ENCODE measurements at places on chromosomes 6 and 20. TPM values are rescaled to one million over a fixed set of nuclear protein-coding genes. Genes with fewer than 3 reads are reported as not detected.

The RRBP1 gene
- 118 TPM for total RNA-seq

The BIRC7 gene
- total RNA-seq: not detected

DNA sequence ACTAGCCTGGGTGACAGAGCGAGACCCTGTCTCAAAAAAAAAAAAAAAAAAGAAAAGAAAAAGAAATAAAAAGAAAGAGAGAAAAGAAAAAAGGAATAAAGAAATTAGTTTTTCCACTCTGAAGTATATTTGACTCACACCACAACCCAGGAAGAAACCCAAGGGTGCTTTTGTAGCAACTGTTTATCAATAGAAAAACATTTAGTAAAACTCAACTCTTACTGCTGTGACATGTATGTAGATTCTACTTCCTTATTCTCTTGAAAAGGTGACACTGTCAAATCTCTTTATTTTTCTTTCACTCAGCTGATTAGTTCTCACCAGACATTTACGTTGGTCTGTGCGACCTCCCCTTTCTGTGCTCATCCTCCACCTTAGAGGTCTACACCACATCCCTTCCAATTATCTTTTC is 99.9 kb upstream of the SHLD1 start:
- no peak for DNase-seq

DNA sequence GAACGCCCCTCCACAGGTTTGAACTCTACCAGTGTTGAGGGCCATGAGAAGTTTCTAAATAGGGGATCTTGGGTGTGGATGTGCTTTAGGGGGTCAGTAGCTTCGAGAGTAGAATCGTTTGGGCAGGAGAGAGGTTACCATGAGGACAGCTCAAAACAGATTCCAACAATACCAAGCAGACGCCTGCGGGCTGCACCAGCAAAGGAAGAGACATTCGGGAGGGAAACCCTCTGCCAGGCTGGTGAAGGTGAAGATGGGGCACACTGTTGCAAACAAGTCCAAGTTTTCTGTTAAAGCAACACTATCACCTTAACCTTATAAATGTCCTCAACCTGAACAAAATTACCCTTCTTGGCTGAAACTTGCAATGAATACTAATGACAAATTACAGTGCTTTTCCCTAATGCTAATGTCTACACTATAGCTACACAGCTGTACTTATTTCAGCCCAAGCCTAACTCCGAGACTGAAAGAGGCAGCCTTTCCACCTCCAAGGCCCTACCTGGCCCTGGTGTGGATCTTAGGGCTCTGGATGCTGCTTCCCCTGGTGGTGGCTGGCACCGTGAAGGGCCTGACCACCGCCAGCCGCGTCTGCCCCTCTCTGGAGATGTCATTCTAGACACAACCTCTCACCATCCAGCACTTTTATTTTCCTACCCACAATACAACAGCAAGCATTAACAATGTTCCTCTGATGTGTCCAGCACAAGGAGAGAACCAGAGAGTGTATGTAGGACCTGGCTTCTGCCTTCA is 80.1 kb downstream of the DLL1 start:
- DNase-seq: no peak

DNA sequence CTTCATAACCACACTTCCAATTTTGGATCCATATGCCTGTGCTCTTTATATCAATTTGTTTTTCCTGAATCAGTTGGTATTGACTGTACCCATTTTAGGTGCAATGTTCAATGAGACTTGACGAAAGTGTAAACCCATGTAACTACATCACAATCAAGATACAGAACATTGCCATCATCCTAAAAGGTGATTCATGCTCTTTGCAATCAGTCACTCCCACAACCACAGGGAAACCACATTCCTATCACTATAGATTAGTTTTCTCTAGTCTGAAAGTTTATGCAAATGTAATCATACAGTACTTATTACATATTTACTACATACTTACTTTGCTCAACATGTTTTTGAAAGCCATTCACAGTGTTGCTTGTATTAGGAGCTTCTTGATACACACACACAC is 167.4 kb downstream of the ADGRG6 start:
- DNase-seq: no peak

GRCh38 chr6:33668914-33669313 is 42.6 kb downstream of the UQCC2 start:
- DNase-seq: no peak

GRCh38 chr6:33740794-33741193 is 5.9 kb downstream of the IP6K3 start:
- no peak for DNase-seq

GRCh38 chr20:47795214-47795907 is 10.1 kb upstream of the SULF2 start:
- DNase-seq: no peak

DNA sequence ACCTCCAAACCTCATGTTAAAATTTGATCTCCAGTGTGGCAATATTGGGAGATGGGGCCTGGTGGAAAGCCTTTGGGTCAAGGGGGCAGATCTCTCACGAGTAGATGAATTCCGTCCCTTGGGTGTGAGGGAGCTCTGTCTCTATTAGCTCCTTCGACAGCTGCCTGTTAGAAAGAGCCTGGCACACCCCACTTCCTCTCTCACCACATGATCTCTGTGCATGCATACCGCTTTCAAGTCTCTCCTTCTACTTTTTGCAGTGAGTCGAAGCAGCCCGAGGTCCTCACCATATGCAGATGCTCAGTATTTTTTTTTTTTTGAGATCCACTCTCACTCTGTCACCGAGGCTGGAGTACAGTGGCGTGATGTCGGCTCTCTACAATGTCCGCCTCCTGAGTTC is 176.9 kb downstream of the SYNDIG1 start:
- no peak for DNase-seq

DNA sequence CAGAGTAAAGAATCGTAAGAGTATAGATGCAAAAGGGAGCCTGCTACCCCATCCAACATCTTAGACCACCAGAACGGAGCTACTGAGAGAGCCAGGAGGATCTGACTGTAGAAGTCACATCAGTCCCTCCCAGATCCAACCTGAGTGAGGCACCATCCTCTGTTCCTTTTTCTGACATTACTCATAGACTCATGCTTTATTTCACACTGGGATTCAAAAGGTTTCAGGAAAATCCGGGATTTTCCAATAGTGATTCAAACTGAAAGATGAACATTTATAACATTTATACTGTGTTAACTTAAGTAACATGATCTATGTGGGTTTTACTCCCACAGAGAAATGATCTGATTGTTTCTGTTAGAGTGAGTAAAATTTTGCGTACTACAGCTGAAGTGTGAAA is 868.6 kb upstream of the GJE1 start:
- no peak for DNase-seq

- no peak for DNase-seq
These were observed 38.2 kb downstream of the TMX4 start for GRCh38 chr20:7981374-7981773.
